ENCODE measurements at places on chromosomes 4 and X.

GRCh38 chr4:19178835-19179234 is 1072.9 kb upstream of the SLIT2 start:
- DNase-seq, result no peak

DNA sequence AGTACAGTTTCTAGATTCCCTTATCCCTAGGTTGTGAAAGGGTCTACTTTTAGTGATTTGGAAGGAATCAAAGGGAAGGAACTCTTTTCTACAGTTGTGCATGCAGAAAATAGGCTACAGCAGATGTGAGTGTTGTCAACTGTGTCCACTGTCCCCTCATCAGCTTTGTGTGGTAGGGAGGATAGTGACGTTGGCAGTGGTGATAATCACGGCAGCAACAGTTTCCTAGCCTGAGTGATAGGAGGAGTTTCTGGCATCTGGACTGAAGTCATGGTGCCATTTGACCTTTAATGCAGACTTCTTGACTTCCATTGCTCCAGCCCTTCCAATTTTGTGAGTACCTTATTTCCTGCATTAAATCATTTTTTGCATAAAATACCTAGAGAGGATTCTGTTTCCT is 39.3 kb downstream of the SRPX start:
- DNase-seq, result no peak

DNA sequence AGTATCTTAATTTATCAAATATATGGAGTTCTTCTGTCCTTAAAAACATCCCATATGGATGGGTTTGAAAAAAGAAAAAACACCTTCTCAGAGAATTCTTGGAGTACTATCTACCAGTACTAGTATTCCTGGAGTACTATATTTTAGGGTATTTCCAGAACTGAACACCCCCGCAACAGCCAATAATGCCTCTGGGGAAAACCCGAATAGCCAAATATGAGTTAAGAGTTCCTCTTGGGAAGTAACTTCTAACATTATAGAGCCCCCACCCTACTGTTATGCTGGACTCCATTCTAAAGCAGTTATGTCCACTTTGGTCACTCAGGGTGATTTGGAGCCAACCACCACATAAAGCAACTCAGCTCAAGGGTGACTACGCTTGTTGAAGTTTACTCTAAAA is 115.0 kb upstream of the RASGEF1B start:
- no peak for DNase-seq

GRCh38 chr4:188372829-188373228 is 233.6 kb downstream of the TRIML1 start:
- no peak for DNase-seq

- DNase-seq, result peak; percentile 88
Measured at GRCh38 chr4:164956766-164957643, 20.5 kb downstream of the TRIM61 start.
